ENCODE measurements at places on chromosomes 4 and X. TPM values are rescaled to one million over a fixed set of nuclear protein-coding genes. Genes with fewer than 3 reads are reported as not detected.

ETDB gene
- not detected for total RNA-seq

DNA sequence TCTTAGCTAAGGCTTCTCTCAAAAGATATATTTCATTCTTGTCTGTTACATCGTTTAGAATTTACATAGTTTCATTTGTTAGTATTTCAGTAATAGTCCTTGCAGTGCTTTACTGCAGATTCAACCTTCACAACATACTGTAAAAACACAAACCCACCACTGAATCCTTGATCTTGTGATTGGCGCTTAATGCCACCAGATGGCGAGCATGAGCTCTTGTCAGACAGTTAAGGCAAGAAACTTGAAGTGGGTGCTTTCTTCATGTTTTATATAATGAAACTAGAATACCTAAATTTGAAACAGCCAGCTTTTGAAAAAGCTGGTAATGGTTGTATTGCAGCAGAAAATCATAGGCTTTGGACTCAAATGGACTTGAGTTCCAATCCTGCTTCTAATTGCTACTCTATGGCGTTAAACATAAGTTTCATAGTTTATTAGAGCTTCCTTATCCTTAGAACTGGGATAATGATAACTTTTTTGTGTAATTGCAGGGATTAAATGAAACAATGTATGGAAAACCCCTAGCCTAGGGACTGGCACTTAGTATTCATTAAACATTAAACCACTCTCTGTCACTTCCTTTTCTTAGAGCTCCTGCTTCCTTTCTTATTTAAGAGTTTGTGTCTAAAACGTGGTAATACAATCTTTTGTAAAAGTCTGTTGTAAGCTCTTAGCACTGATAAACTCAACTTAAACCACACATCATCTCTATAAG, 95.1 kb downstream of the USP9X start:
- no peak overlapping the region for H3K4me3 ChIP-seq
- peaks cover 29% of the 10 kb centered on the region for H3K36me3 ChIP-seq
- H3K27me3 ChIP-seq = no peaks in the 10 kb centered on the region
- DNase-seq = peak; percentile 28

DNA sequence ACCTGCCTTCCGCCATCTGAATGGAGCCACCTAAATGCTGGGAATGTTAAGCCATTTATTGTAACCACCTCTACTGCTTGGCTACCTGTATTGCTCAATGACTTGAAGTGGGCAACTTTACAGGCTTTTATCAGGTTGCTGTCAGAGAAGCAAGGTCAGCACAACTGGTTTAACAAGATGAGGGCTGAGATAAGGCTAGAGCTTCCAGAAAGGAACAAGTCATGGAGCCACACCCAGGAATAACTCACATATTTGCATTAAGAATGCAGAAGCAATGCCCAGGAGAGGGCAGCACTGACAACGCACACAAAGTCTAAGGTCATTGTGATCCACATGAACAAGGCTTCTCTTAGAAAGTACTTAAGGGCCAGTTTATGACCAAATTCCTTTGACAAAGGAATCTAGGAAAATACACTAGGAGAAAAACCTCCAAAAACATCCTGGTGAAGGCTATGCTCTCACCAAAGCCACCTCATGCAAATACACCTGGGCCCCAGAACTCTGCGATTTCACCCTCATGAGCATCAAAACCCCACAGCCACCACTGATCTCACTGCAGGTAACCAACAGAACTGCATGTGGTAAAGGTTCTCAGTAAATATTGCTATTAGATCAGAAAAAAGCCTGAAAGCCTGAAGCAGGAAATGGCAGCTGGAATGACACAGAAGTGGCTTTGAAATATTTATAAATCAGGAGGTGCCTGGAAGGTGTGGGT, 15.0 kb upstream of the STS start:
- H3K27me3 ChIP-seq = no peaks in the 10 kb centered on the region
- H3K4me3 ChIP-seq = no peak overlapping the region
- H3K4me1 ChIP-seq = peaks cover 22% of the 10 kb centered on the region
- DNase-seq = peak; percentile 9

GRCh38 chr4:105329081-105329480, 144.8 kb downstream of the PPA2 start:
- H3K27me3 ChIP-seq = no peaks in the 10 kb centered on the region
- no peaks in the 10 kb centered on the region for H3K36me3 ChIP-seq
- no peak for DNase-seq
- H3K4me1 ChIP-seq = peaks cover 2% of the 10 kb centered on the region
- no peak overlapping the region for H3K4me3 ChIP-seq
- H3K27ac ChIP-seq = no peak overlapping the region
